ENCODE measurements at places on chromosomes 2 and 18.

DNA sequence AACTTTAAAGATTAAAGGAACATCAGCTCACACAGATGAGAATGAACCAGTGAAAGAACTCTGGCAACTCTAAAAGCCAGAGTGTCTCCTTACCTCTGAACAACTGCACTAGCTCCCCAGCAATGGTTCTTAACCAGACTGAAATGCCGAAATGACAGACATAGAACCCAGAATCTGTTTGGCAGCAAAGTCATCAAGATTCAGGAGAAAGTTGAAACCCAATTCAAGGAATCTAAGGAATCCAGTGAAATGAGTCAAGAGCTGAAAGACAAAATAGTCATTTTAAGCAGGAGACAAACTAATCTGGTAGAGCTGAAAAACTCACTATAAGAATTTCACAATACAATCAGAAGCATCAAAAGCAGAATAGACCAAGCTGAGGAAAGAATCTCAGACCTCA lies 72.0 kb downstream of the STRADB start:
- DNase-seq = no peak

- DNase-seq = no peak
Observed at GRCh38 chr2:162520959-162521358, 177.0 kb downstream of the GCA start.

DNA sequence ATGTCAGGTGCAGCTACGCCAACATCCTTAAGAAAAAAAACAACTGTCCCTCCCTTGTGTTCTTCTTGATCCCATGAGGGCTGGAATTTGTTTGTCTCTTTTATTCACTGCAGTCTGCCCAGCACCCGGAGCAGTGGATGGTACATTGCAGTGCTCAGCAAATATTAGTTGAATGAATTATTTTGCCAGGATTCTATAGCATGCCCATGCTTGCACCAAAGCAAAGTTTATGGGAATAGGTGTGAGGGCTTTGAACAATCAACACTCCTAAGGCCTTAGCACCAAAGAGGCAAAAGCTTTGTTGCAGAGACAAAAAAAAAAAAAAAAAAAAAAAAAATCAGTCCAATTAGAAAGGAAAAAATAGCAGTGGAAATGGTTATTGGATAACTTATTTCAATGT lies 28.7 kb upstream of the DCC start:
- no peak for DNase-seq

DNA sequence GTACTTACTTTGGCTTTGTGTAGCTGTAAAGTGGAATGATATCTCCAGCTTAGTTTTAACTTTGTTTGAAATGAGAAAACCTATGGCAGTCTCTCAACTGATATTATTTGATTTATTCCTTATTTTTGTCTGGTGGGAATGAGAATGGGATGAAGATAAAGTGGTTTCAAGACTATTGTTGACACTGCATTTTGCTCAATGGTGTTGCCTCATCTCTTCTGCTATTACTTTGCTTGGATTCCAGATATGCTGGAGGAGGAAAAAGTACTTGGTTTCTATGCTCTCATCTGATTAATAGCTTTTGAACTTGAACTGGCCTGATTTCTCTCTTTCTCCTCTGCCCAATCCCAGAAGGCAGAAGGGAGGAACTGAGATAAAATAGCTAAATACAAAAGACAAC lies 198.2 kb downstream of the CTNNA2 start:
- DNase-seq = no peak

- DNase-seq = no peak
Observed at GRCh38 chr2:50865235-50865634, 166.7 kb downstream of the NRXN1 start.

GRCh38 chr2:239324456-239324855 lies 76.4 kb downstream of the HDAC4 start:
- DNase-seq = no peak

DNA sequence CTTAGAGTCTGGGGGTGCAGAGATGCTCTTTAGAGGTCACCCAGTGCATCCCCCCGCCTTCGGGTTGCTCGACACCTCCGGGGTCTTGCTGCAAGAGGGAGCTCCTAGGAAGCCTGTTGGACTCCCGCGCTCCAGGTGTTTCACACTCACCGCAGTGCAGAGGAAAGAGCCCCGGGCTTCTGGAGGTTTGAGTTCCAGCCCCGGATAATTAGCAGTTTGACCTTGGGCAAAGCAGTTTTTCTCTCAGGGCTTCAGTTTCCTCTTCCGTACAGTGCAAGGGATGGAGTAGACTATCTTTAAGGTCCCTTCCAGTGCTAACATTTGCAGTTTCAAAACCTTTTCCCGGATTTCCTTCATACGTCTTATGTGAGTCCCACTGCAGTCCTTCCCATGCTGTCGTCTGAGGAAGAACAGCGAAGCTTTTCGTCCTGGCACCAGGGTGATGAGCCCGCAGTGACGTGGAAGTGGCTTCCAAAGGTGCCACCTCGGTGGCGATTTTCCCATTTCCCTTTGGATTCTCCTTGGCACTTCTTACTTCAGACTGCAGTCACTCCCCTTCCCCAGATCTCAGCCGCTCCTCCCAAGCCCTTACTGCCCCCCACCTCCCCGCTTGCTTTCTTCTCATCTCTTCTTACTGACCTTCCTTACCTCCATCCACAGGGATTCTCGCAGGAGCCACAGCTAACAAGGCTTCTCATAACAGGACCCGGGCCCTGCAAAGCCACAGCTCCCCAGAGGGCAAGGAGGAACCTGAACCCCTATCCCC lies 585 bp downstream of the PNKD start:
- no peak for DNase-seq

- no peak for DNase-seq
Observed at GRCh38 chr2:73841912-73842738, 13.4 kb downstream of the STAMBP start.

DNA sequence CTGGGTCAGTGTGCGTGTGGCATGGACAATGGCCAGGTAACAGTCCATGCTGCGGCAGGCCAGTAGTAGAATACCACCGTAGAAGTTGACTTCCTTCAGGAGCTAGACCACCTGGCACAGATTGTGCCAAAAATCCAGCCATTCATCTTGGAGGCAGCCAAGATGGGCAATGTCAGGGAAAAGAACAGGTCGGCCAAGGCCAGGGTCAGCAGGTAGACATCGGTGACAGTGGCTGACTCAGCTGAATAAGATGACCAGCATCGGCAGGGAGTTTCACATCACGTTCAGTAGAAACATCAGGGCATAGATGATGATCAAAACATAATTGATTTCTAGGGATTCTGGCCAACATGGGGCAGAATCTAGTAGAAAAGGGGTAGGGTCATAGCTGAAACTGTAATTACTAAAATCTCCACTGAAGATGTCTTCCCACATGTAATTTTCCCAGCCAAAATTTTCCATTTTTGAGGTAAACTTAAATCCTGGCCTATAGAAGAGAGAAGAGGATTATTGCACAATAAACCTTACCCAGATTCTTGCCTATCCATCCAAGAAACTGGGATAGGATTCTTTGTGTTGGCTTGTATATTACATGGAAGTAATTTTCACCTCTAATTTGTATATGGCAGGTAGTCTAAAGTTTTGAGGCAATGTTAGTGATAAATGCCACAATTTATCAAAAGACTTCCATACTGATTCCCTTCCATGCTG lies 7.9 kb upstream of the RUFY4 start:
- no peak for DNase-seq

DNA sequence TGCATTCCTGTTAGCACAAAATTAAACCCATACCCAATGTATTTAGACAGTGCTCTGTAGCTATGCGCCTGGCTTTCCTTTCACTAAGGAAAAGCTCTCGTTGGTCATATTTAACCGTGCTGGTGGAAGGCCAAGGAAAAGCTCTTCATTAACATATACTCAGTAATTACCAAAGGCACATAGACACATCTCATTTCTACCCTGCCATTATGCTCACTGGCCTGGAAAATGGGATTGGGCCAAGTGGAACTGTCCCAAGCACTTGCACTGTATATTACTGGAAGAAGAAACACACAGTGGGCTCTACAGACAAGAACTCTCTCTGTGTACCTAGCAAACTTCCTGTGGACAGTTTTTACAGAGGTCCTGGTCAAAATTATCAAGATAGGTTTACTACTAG lies 274.4 kb downstream of the ERBB4 start:
- no peak for DNase-seq

DNA sequence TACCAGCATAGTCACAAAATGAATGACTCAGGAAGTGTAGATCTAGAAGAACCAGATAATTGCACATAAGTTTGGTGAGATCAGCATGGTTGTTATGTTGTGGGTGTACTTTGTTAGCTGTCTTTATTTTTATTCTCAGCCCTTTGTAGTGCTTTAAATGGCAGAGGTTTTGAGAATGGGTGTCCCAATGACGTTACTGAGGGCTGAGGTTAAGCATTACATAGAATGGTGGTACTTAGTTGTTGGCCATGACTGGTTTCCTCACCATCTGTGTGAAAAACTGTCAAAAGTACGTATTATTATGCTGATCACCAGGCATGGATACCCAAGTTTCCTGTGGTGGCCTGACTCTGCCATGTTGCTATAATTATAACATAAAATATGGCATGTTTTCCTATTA lies 165.8 kb downstream of the UBE2E3 start:
- DNase-seq = no peak

DNA sequence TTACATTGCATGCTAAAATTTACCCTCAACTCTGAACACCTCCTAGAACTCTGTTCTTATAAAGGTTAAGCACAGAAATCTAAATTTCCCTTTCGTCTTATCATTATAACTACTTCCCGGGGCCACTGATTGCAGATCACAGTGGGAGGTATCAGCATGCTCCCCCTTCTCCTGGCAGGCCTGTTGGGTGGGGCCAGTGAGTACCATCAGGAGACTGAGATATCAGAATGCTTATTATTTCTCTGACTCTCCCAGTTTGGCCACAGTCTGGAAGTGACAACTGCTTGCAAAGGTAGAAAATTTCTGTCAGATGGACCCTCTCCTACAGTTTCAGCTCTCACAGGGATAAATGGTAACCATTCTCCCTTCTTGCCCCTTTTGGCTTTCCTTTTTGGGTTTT lies 62.6 kb downstream of the DSEL start:
- no peak for DNase-seq

DNA sequence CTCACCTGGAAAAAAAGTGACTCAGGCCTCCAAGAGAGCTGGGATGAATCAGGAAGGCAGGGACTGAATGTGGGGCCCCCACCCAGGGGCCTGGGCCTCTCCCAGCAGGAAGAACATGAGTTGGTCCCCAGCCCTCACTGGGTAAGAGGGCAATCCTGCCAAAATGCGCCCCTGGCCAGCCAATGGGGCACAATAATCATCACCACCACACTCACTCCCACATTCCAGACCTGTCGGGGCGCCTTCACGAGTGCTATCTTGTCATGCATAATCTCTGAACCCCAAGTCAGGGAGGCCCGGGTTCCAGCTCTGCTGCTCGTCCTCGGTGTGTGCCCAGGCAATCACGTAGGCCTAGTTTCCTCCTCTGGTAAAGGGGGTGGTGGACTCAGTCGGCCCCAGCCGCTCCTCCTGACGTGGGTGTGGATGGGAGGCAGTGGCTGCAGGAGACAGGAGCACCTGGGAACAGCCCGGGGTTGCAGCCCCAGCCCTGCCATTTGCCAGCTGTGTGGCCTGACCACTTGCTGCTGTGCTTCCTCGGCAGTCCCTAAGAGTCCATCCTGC lies 115.1 kb downstream of the CYP26B1 start:
- no peak for DNase-seq

DNA sequence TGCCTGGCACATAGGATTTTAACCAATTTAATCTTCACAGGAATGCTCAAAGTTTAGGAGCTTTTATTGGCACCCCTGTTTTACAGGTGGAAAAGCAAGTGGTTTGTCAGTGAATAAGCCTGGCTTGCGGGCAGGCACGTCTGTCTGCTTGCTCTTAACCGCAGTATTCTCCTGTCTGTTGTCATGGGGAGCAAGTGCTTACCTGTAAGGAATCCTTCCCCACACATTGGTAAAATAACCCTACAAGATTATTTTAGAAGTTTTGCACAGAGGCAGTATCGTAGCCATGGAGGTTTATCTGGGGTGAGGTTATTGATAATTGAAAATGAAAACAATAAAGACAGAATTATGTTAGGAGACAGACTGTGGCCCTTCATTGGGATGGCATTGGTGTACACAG lies 174.9 kb downstream of the AGAP1 start:
- DNase-seq = no peak

DNA sequence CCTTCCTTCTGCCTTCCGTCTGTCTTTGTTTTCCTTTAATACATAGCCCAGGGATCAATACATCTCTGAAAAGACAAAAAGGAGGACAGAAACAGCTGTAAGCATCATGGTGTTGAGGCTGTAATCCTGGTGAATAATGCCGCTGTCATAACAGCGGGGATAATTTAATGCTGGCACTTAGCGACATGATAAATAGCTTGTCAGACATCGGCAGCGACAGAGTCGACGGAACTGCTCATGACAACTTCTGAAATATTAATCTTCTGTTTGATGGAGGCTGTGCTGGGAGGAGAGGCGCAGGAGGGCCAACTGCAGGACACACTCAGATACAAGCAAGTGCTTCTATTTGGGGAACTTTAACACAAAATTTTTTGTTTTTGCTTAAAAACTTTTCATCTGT lies 602.2 kb downstream of the GALR1 start:
- no peak for DNase-seq

GRCh38 chr2:162196638-162197037 lies 44.6 kb upstream of the GCG start:
- DNase-seq = no peak

- no peak for DNase-seq
Observed at GRCh38 chr2:144711084-144711483, 191.2 kb upstream of the ZEB2 start.

DNA sequence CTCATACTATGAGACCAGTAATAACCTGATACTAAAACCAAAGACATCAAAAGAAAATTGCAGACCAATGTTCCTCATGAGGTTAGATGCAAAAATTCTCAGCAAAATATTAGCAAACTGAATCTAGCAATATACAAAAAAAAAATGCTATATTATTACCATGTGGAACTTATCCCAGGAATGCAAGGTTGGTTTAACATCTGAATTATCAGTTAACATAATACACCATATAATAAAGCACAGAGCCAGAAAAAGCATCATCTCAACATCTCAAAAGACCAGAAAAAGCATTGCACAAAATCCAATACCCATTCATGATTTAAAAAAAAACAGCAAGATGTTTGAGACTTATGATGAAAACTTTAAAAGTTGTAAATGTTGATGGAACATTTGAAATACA lies 8.3 kb upstream of the ZCCHC2 start:
- DNase-seq = no peak

- no peak for DNase-seq
Observed at GRCh38 chr18:24601585-24601984, 141.1 kb downstream of the HRH4 start.

GRCh38 chr2:178419123-178419522 lies 31.9 kb downstream of the PRKRA start:
- no peak for DNase-seq
